T-cell (primary cell): ENCODE measurements at places on chromosomes 7 and 10. TPM values are rescaled to one million over a fixed set of nuclear protein-coding genes. Genes with fewer than 3 reads are reported as not detected.
A peak's percentile ranks its signal among the peaks of the same experiment; 100 is the strongest.

GRCh38 chr10:10623958-10624566 is 393.6 kb upstream of the CELF2 start:
- no peaks in the 10 kb centered on the region for H3K27me3 ChIP-seq
- H3K36me3 ChIP-seq, result no peaks in the 10 kb centered on the region
- H3K4me1 ChIP-seq, result no peaks in the 10 kb centered on the region
- H3K27ac ChIP-seq, result no peak overlapping the region
- no peak overlapping the region for H3K4me3 ChIP-seq

GRCh38 chr7:117949232-117949631 is 76.0 kb upstream of the CTTNBP2 start:
- no peaks in the 10 kb centered on the region for H3K4me1 ChIP-seq
- H3K4me3 ChIP-seq, result no peak overlapping the region
- no peaks in the 10 kb centered on the region for H3K27me3 ChIP-seq
- H3K27ac ChIP-seq, result no peak overlapping the region
- H3K36me3 ChIP-seq, result no peaks in the 10 kb centered on the region
- no peak for DNase-seq

DNA sequence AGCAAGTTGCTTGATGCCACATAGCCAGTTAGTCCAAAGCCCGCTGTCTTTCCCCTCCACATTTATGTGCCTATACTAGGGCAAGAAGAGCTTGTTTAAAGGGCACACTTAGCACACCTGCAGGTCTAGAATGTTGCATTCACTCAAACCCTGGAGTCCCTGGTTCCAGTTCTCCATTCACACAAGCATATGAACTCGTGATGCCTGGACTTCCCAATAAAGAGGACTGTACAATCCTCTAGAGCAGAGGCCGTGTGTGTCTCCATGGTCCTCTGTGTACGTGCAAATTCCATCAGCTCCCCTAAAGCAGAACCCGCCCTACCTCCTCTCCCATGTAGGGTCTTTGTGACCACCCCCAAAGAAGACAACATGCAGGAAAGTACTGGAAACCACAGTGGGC is 3.0 kb upstream of the SH3PXD2A start:
- H3K36me3 ChIP-seq, result no peaks in the 10 kb centered on the region
- DNase-seq, result no peak

GRCh38 chr10:132616170-132616995 is 78.8 kb downstream of the INPP5A start:
- peak; percentile 72 for DNase-seq
- no peak overlapping the region for H3K4me3 ChIP-seq
- H3K4me1 ChIP-seq, result peaks cover 4% of the 10 kb centered on the region
- no peaks in the 10 kb centered on the region for H3K27me3 ChIP-seq

The NT5C3A gene
- total RNA-seq, result 31.1 TPM
